ENCODE measurements at places on chromosomes 6 and 20. TPM values are rescaled to one million over a fixed set of nuclear protein-coding genes. Genes with fewer than 3 reads are reported as not detected.

EYA4 gene
- 3.1 TPM for total RNA-seq

DEFB124 gene
- total RNA-seq = 2.0 TPM

FOXO3 gene
- 111 TPM for total RNA-seq

KHDC1L gene
- total RNA-seq = not detected

STMND1 gene
- not detected for total RNA-seq

SLC35A1 gene
- total RNA-seq = 19.9 TPM

CRYBG1 gene
- total RNA-seq = 3.3 TPM

THEMIS gene
- 0.45 TPM for total RNA-seq

METTL24 gene
- 21.1 TPM for total RNA-seq

VIP gene
- 8.3 TPM for total RNA-seq

SPATA2 gene
- 7.2 TPM for total RNA-seq

TGM2 gene
- total RNA-seq = 385 TPM

HMGN3 gene
- total RNA-seq = 72.4 TPM

HEY2 gene
- 1.1 TPM for total RNA-seq

DZANK1 gene
- 2.0 TPM for total RNA-seq

GSTA2 gene
- 1.4 TPM for total RNA-seq

BTNL2 gene
- not detected for total RNA-seq

PKHD1 gene
- under 0.01 TPM for total RNA-seq

SESN1 gene
- 50.8 TPM for total RNA-seq

SCUBE3 gene
- total RNA-seq = 1.4 TPM

MAN1A1 gene
- total RNA-seq = 132 TPM

RAB23 gene
- 85.4 TPM for total RNA-seq

PGBD1 gene
- total RNA-seq = 7.5 TPM

TCF15 gene
- 4.5 TPM for total RNA-seq

GPRC6A gene
- not detected for total RNA-seq

ARFGEF2 gene
- 50.0 TPM for total RNA-seq

NOX3 gene
- total RNA-seq = 0.54 TPM

ULBP2 gene
- total RNA-seq = 0.74 TPM

TMEM200A gene
- 0.46 TPM for total RNA-seq

UBE2C gene
- total RNA-seq = not detected

BANF2 gene
- total RNA-seq = not detected

DEFB121 gene
- not detected for total RNA-seq

HTR1E gene
- not detected for total RNA-seq

GJA10 gene
- total RNA-seq = not detected

SLC44A4 gene
- total RNA-seq = not detected

THBS2 gene
- 37.4 TPM for total RNA-seq

MYLK2 gene
- total RNA-seq = not detected

TCP11 gene
- not detected for total RNA-seq

SCRT2 gene
- total RNA-seq = not detected

BPI gene
- total RNA-seq = 0.27 TPM

RGS17 gene
- not detected for total RNA-seq

TMEM244 gene
- not detected for total RNA-seq

All from gastroesophageal sphincter (tissue), 4 donors.